Fibroblast of skin of left biceps (primary cell): ENCODE measurements at places on chromosomes 11 and 22.
A peak's percentile ranks its signal among the peaks of the same experiment; 100 is the strongest.

GRCh38 chr11:123363556-123363955 lies 66.5 kb upstream of the GRAMD1B start:
- DNase-seq = no peak

- DNase-seq = no peak
These were observed 6.0 kb downstream of the IZUMO1R start for GRCh38 chr11:94310191-94310875.

- DNase-seq = no peak
These were observed 15.9 kb upstream of the HYLS1 start for GRCh38 chr11:125871391-125872137.

DNA sequence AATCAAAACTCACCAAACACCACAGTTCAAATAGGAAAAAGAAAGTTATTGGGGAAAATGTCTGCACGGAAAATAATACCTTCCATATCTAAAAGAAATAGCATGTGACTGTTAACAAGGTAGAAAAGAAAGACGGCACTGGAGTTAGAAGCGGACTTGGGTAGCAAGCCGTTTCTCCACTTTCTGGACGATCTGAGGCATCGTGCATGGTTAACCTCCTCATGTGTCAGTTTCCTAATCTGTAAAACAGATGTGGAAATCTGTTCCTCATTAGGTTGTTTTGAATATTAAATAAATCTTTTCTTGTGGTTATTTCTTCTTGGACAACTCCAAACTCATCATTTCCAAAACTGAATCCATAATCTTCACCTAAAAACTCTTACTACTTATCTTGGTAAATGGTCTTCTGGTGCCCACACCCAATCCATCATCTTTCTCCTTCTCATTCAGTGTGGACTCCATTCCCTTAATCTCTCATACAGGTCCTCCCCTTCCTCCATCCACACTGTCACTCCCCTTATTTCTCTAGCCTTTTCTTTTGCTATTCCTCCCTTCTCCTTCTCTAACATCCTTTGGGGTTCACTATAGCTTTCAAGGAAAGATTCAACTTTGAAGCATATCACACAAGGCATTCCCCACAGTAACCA lies 53.5 kb downstream of the VSIG10L2 start:
- DNase-seq = no peak

GRCh38 chr11:41836431-41836830 lies 377.0 kb upstream of the LRRC4C start:
- peak; percentile 29 for DNase-seq

DNA sequence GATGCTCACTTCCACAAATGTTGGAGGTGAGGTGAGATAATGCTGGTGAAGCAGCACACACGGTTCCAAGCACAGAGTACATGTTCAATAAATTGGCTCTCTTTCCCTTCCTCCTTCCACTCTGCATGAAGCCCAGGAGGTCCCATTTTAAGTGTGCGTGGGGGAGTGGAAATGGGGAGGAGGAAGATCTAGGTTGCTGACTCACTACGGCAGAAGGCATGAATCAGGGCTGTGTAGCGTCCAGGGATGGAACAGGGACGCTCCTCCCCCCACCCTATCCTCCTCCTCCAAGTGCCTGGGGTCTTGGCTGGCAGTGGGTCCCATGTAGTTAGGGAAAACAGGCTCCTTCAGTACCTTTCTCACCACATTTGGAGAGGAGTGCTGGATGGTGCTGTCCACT lies 44.2 kb downstream of the TRIM66 start:
- DNase-seq = no peak

DNA sequence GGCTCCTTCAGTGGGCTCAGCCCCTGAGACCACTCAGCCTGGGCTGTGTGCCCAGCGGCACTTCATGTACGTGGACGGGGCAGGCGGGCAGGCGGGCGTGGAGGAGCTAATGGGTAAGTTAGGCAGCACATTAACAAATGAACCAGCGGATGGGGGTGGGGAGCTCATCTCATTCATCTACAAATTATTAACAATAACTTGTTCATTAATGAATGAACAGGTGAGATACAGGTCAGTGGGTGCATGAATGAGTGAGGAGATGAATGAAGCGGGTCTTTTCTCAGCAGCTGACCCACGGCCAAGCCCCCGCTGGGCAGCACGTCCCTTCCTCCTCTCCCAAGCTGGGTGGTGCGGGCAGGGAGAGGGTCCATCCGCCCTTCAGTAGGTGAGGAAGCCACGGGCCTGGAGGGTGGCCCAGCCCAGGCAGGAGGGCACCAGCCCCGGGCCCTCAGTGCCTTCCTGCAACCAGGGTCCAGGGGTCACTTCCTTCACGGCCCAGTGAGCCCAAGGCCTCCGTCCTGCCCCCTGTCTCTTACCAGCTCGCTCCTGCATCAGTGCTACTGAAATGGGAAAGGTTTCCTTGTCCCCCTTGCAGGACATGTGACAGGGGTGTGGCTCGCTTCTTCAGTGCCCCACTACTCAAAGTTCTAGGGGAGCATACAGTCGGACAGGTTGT lies 60.5 kb upstream of the KCNQ1OT1 start:
- no peak for DNase-seq

DNA sequence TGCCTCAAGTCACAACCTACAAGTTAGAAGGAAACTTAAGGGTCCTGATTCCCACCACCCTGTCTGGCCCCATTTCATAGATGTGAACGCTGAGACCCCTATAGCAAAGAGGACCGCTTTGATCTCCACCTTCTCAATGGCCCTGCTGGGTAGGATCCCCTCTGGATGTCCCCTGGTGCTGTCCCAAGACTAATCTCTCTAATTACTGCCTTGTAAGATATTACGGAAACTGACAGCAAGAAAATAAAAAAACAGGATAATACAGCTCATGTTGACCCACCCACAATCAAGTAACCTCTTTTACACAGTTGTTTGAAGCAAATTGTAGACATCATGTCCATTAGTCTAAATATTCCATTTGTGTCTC lies 20.9 kb downstream of the IGLL5 start:
- no peak for DNase-seq

DNA sequence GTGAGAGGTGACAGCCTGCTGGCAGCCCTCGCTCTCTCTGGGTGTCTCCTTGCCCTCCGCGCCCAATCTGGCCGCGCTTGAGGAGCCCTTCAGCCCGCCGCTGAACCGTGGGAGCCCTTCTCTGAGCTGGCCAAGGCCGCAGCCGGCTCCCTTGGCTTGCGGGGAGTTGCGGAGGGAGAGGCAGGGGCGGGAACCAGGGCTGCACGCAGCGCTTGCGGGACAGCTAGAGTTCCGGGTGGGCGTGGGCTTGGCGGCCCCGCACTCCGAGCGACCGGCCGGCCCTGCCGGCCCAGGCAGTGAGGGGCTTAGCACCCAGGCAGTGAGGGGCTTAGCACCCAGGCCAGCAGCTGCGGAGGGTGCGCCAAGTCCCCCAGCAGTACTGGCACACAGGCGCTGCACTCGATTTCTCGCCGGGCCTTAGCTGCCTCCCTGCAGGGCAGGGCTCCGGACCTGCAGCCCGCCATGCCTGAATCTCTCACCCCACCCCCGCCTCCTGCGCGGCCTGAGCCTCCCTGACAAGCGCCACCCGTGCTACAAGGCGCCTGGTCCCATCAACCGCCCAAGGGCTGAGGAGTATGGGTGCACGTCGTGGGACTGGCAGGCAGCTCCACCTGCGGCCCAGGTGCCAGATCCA lies 1526.1 kb downstream of the FAM181B start:
- DNase-seq = no peak

DNA sequence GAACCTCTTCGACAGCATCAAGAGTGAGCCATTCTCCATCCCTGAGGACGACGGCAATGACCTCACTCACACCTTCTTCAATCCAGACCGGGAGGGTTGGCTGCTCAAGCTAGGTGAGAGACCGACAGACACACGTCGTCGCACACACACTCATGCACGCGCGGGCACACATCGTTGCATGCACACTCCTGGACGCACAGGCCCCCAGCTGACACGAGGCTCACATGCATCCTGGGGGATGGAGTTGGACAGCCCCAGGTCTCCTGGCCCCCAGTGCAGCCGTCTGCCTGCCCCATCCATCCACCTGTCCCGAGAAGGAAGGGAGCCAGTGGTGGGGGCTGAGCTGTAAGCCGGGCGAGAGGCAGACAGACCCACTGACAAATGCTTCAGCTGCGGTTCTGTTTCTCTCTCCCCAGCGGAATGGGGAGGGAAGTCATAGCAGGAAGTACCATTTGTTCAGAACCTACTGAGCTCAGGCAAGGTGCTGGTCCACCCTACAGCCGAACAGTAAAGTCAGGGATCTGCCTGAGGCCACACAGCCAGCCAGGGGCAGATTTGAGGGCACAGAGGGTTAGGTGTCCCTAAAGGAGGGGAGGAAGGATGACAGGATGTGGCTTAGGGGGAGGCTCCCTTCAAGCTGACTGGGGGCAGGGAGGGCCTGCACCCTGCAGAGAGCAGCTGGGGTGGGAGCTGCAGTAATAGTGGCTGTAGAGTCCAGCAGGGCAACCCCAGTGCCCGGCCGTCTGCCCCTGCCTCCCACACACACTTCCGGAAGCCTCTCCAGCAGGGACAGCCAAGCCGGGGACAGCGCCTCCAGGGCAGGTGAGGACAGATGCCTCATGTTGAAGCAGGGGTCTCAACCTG lies 27.1 kb downstream of the CYTH4 start:
- DNase-seq = no peak

GRCh38 chr11:102610200-102610599 lies 14.9 kb downstream of the MMP20 start:
- DNase-seq = no peak

DNA sequence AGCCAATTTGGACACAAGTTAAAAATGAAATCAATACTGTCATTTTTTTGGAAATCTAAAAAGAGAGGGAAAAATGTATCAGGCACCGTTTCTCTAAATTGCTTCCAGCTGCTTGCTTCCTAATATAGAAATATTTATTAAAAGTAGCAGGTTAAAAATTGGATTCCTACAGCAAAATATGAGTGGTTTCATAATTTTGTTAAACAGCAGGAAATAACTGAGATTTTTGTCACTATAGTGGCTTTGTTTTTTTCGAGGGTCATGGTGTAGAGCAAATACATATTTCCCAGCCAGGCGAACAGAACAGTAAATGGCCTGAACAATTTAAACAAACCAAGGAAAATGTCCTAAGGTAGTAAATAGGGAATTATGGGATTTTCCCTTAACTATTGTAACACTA lies 159.7 kb downstream of the DDX10 start:
- no peak for DNase-seq

DNA sequence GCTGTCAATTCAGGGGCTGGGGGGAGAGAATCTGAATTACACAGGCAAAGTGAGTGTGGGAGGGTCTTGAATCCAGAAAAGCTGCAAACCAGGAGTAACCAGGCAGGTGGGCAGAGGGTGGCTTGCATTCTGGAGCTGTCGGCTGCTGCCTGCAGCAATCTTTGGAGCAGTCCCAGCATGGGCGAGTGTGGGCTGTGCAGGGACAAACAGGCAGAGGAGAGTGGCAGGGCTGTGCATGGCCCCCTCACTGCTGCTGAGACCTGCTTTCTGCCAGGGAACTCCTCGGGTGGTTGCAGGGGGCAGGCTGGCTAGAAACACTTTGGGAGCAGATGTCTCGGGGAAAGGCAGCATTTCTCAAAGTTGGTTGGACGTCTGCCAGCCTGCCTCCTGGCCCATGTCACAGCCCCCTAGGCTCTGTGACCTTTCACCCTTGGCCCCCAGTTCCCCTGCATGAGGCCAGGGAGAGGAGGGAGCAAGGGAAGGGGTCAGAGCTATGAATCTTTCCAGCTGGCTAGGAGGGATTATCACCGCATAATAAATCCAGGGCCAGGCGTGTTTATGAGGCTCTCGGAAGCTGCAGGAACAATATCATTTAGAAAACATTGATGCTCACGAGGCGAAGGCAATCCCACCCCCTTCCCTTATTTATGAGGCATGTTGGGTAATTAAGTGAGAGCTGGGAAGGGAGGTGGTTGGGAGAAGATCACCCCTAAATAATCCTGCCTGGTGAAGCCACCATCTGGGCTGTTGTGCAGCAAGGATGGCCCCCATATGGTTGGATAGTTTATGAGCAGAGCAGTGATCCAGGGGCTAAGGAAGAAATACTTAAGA lies 212.3 kb upstream of the NCAM1 start:
- no peak for DNase-seq

- DNase-seq = no peak
These were observed 6.1 kb downstream of the MAPK1 start for GRCh38 chr22:21861264-21861848.

DNA sequence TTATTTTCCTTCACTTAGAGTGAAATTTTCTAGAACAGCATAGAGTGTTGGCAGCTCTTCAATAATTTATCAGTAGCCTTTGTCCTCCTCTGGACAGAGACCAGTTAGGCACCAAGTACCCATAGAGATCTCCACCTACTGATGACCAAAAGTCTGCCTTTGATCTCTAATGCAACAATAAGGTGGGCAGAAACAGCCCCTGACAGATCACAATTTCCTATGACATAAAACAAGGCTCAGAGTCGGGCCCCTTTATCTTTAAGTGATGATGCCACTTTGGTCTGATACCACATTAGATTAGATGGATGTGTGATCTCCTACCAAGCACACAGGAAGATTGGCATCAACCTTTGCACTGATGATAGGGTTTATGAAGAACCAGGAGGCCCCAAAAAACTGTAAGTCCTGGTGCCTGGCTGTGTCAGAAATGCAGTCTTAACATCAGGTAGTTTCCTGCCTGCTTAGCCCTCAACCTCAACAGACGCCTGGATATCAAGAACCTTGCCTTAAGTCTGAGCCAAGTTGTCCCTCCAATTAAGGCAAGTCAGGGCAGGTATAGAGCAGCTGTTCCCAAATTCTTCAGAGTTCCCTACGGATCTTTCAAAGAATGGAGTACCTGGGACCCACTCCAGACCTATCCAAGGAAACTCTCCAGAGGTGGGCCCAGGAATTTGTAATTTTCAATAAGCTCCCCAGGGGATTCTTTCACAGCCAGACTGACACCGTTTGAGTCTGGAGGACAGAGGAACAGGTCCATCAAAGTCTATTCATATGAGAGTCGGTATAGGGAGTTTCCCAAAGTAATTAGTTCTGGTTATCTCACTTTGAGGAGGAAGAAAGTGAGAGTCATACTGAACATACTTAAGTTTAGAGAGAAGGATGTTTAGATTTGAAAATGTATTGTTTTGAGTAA lies 30.6 kb upstream of the TMPRSS4 start:
- DNase-seq = no peak

DNA sequence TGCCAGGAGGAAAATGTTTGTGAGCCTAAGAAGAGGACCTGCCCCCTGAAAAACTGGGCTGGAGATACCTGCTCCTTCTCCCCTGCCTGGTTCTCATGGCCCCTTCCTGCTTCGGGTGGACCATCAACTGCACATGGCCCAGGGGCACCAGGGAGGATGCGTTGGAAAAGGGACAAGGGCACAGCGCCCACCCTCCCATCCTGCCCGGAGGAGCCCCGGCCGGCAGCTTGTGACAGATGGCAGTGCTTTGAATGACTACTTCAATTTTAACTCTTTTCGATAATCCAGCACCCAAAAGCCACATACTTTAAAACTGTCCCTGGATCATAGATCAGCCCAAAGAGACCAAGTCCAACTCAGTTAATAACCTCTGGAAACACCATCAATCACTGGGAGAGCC lies 135.8 kb upstream of the NECTIN1 start:
- DNase-seq = no peak

DNA sequence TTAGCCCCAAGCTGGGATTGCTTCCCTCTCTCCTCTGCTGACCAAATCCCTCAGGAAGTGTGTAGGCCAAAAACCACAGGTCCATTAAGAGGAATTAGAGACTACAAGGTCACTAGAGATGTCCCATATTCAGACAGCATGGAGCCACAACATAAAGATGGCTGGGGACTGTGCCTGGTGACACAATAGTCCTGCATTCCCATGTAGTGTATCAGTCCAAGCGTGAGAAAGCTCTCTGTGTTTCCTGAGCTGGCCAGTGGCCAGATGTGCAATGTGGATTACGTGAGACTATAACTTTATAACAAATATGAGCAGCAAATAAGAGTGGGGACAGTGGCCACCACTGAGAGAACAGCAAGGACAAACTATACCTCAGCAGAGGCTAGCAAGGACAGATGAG lies 7.6 kb upstream of the MS4A10 start:
- no peak for DNase-seq
